ENCODE measurements at places on chromosomes 12 and 14.

DNA sequence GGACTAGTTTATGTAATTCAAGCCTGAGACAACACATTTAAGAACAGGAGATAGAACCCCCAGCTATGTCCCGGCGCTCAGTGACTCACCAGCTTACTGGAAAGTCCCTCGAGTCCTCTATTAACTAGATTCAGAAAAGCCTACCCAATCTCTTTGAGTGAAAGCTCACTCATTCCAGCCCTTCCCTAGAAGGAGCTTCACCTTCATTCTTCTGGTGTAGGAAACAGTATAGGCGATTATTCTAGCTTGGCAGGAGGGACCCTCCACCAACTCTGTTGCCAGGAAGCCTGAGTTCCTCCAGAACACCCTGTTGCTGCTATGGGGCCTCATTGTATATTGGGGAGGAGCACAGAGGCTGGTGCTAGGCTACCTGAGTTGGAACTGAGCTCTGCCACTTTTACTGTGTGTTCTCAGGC lies 57.2 kb upstream of the AEBP2 start:
- H3K4me1 ChIP-seq, result peaks cover 9% of the 10 kb centered on the region
- H3K36me3 ChIP-seq, result no peaks in the 10 kb centered on the region
- peak overlapping the region; percentile 55 for H3K27ac ChIP-seq

- H3K36me3 ChIP-seq, result peaks cover 10% of the 10 kb centered on the region
- peaks cover 7% of the 10 kb centered on the region for H3K4me1 ChIP-seq
- DNase-seq, result no peak
- H3K27ac ChIP-seq, result no peak overlapping the region
- no peak overlapping the region for H3K4me3 ChIP-seq
- no peaks in the 10 kb centered on the region for H3K27me3 ChIP-seq
Observed at GRCh38 chr14:80699861-80700260, 241.7 kb downstream of the CEP128 start.

DNA sequence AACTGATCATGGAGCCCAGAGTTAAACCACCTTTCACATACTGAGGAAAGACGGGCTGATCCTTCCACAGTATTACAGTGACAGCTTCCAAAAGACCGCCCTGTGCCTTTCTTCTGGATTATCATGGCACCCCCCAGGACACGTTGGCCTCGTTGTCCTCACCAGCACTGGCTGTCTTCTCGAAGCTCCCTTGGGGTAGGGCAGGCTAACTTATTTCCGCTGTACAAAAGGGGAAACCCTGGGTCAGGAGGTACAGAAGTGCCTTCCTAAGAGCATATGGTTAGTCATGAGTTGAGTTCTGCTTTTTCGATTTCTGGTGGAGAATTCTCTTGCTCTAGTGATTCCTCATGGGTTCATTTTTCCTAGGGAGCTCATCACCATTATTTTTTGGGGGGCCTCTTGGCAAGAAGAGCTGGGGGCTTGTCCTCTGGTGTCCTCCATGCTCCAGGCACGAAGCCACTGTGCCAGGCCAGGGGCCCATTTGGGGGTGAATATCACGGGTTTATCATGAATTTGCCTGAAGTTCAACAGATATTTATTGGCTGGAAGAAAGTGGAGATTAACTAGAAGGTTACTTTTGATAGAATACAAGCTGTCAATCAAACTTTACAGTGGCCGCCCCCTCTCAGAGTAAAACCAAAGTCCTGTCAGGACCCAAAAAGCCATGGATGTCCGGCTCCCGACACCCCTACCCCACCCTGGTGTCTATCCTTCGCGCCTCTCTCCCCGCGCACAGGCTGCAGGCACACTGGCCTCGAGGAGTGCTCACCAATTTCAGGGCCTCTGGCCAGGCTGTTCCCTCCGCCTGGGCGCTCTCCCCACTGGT lies 8.8 kb upstream of the TRAF3 start:
- H3K4me1 ChIP-seq, result peaks cover 2% of the 10 kb centered on the region
- DNase-seq, result no peak
- no peaks in the 10 kb centered on the region for H3K36me3 ChIP-seq
- H3K4me3 ChIP-seq, result no peak overlapping the region

- H3K27ac ChIP-seq, result no peak overlapping the region
- peaks cover 48% of the 10 kb centered on the region for H3K27me3 ChIP-seq
- no peak for DNase-seq
- peaks cover 9% of the 10 kb centered on the region for H3K4me1 ChIP-seq
- no peaks in the 10 kb centered on the region for H3K36me3 ChIP-seq
Observed at GRCh38 chr12:84910549-84911241, 1.9 kb downstream of the SLC6A15 start.

DNA sequence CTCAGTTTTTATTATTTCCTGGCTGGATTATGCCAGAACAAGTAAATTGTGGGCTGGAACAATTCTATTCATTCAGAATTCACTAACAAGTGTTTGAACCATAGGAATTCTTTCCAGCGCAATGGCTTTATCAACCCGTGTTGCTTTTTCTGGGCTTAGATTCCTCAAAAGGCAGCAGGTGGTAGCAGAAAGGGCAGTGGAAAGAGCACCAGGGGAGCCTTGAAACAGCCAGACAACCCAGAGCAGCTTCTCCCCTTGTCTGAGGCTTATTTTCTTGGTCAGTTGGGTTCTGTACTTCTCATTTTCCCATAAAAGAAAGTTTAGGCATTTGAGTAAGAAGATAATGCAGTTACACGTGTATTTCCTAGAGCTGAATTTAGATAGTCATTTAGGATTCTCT lies 130.7 kb downstream of the OTOGL start:
- no peaks in the 10 kb centered on the region for H3K4me1 ChIP-seq
- H3K27ac ChIP-seq, result no peak overlapping the region
- H3K27me3 ChIP-seq, result peaks cover 12% of the 10 kb centered on the region
- DNase-seq, result no peak

- DNase-seq, result no peak
- peaks cover 8% of the 10 kb centered on the region for H3K27me3 ChIP-seq
- H3K4me3 ChIP-seq, result no peak overlapping the region
Observed at GRCh38 chr14:104821971-104822608, 21.2 kb downstream of the ZBTB42 start.

GRCh38 chr12:131642101-131642540 lies 68.8 kb upstream of the SFSWAP start:
- H3K4me3 ChIP-seq, result no peak overlapping the region
- H3K4me1 ChIP-seq, result no peaks in the 10 kb centered on the region
- H3K27ac ChIP-seq, result no peak overlapping the region
- H3K36me3 ChIP-seq, result no peaks in the 10 kb centered on the region
- DNase-seq, result peak; percentile 21

DNA sequence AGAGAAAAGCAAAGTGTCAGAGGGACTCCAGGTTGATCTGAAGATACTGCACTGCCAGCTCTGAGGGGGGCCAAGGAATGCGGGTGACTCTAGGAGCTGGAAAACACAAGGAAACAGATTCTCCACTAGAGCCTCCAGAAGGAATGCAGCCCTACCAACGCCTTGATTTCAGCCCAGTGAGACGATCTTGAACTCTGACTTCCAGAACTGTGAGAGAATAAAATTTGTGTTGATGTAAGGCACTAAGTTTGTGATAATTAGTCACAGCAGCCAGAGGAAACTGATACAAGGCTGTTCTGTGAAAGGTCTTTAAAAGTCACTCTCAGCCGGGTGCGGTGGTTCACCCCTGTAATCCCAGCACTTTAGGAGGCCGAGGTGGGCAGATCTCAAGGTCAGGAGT lies 34.2 kb downstream of the CKAP4 start:
- H3K27ac ChIP-seq, result no peak overlapping the region
- peaks cover 31% of the 10 kb centered on the region for H3K27me3 ChIP-seq
- DNase-seq, result no peak
- no peak overlapping the region for H3K4me3 ChIP-seq
- H3K4me1 ChIP-seq, result no peaks in the 10 kb centered on the region
- peaks cover 4% of the 10 kb centered on the region for H3K36me3 ChIP-seq

GRCh38 chr14:61033855-61034254 lies 52.8 kb downstream of the SLC38A6 start:
- no peaks in the 10 kb centered on the region for H3K27me3 ChIP-seq
- no peak overlapping the region for H3K4me3 ChIP-seq
- no peak overlapping the region for H3K27ac ChIP-seq
- H3K4me1 ChIP-seq, result peaks cover 5% of the 10 kb centered on the region
- H3K36me3 ChIP-seq, result no peaks in the 10 kb centered on the region

DNA sequence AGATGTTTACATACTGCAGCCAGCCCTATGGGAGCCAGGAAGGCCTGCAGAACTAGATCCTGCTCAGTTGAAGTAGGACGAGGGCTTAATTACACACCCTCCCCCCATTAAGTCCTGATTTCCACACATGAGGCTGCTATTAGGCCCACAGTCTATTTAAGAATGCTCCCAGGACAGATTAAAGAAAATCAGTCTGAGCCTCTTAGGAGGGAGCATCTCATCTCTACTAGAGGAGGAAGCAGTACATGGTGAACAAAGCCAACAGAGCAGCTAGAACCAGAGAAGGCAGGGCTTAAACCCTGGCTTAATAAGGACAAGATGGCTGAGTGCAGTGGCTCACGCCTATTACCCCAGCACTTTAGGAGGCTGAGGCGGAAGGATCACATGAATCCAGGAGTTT lies 55.8 kb upstream of the ARHGAP5 start:
- no peaks in the 10 kb centered on the region for H3K36me3 ChIP-seq
- no peak overlapping the region for H3K27ac ChIP-seq
- peaks cover 25% of the 10 kb centered on the region for H3K27me3 ChIP-seq
- H3K4me1 ChIP-seq, result no peaks in the 10 kb centered on the region

- no peak for DNase-seq
- H3K27ac ChIP-seq, result no peak overlapping the region
- H3K27me3 ChIP-seq, result no peaks in the 10 kb centered on the region
- H3K36me3 ChIP-seq, result no peaks in the 10 kb centered on the region
- no peak overlapping the region for H3K4me3 ChIP-seq
- no peaks in the 10 kb centered on the region for H3K4me1 ChIP-seq
Observed at GRCh38 chr12:105573574-105573973, 243.1 kb downstream of the C12orf75 start.

GRCh38 chr12:92107621-92108131 lies 38.0 kb downstream of the BTG1 start:
- no peak overlapping the region for H3K4me3 ChIP-seq
- peak overlapping the region; percentile 9 for H3K27ac ChIP-seq
- peaks cover 67% of the 10 kb centered on the region for H3K4me1 ChIP-seq
- no peaks in the 10 kb centered on the region for H3K27me3 ChIP-seq
- peaks cover 10% of the 10 kb centered on the region for H3K36me3 ChIP-seq

GRCh38 chr12:977156-977555 lies 13.9 kb upstream of the ERC1 start:
- no peak overlapping the region for H3K4me3 ChIP-seq
- no peak overlapping the region for H3K27ac ChIP-seq
- peaks cover 2% of the 10 kb centered on the region for H3K4me1 ChIP-seq
- peaks cover 2% of the 10 kb centered on the region for H3K36me3 ChIP-seq
- no peak for DNase-seq

- no peak for DNase-seq
- H3K27ac ChIP-seq, result no peak overlapping the region
- H3K36me3 ChIP-seq, result no peaks in the 10 kb centered on the region
- no peaks in the 10 kb centered on the region for H3K4me1 ChIP-seq
Observed at GRCh38 chr14:22802860-22803686, 12.2 kb downstream of the SLC7A7 start.

DNA sequence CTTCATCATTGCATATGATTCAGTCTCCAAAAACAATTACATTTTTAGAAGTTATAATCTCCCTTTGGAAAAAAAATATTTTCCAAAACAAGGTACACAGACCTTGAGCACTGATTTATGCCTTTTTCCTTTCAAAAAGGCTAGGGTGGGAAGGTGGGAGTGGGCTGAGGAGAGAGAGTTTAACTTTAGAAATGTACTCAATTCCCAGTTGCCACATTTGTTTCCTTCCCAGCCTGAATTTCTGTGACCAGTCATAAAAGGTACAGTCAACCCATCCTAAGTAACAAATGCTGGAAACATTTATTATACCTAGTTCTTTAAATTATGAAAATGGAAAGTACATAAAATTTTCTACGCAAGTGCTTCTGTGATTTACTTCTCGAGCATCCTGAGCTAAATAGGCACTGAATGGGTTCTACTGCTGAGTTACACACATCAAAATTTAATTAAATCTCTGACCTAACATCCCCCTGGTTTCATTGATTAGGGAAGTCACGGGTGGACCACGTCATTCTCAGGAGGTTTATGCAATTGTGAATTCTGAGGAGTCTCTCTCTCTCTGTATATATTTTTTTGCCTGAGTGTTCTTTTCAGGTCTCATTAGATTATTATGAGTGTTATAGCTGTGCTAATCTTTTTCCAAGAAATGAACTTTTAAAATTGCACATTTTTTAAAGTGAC lies 371.8 kb downstream of the BTG1 start:
- H3K4me1 ChIP-seq, result peaks cover 22% of the 10 kb centered on the region
- DNase-seq, result no peak
- no peaks in the 10 kb centered on the region for H3K36me3 ChIP-seq
- no peak overlapping the region for H3K4me3 ChIP-seq
- no peak overlapping the region for H3K27ac ChIP-seq
- H3K27me3 ChIP-seq, result no peaks in the 10 kb centered on the region
